ENCODE measurements at places on chromosomes 1 and 21. TPM values are rescaled to one million over a fixed set of nuclear protein-coding genes. Genes with fewer than 3 reads are reported as not detected.

GRCh38 chr1:230891413-230891812, 23.1 kb upstream of the C1orf198 start:
- no peak overlapping the region for H3K27ac ChIP-seq
- H3K4me3 ChIP-seq, result no peak overlapping the region
- no peak for DNase-seq
- H3K36me3 ChIP-seq, result no peaks in the 10 kb centered on the region

DNA sequence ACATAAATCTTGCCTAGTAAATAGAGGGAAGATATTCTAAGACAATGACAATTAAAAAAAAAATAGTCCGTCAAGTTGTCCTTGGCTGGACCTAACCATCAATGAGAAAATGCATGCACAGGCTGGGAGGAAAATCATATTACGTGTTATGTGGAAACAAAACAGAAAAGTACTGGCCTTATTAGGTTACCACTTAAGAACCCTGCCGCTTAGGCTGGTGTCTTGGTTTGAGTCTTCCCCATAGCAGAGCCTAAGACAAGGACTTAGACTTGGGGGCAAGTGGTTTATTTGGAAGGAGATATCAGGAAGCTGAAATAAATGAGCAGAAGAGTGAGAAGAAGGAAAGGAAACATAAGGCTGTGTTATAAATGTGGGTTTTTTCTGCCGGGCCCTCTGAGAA, 186.4 kb downstream of the MRPL39 start:
- no peak overlapping the region for H3K4me3 ChIP-seq
- H3K27ac ChIP-seq, result no peak overlapping the region
- no peak for DNase-seq
- no peaks in the 10 kb centered on the region for H3K36me3 ChIP-seq
- no peaks in the 10 kb centered on the region for H3K27me3 ChIP-seq
- peaks cover 6% of the 10 kb centered on the region for H3K4me1 ChIP-seq

DNA sequence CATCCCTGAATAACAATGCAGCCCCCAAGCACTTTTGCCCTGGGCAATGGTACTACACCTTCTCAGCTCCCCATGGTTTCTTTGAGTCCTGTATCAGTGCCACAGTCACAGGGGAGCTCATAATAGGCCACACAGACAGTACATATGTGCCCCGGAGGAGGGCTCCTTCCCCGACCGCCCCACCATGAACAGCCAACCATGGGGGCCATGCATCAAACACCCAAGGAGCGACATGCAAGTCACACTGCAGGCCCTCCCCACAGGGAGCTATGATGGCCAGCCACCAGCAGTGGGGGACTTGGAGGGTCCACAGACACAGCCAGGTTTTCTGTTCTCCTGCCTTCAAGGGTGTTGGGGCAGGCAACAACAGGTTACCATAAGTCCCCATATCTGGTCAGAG, 13.1 kb upstream of the CLCA2 start:
- no peaks in the 10 kb centered on the region for H3K36me3 ChIP-seq
- no peaks in the 10 kb centered on the region for H3K27me3 ChIP-seq
- no peak overlapping the region for H3K27ac ChIP-seq
- no peak for DNase-seq
- no peaks in the 10 kb centered on the region for H3K4me1 ChIP-seq

- H3K27ac ChIP-seq, result no peak overlapping the region
- no peaks in the 10 kb centered on the region for H3K4me1 ChIP-seq
- no peaks in the 10 kb centered on the region for H3K27me3 ChIP-seq
- no peaks in the 10 kb centered on the region for H3K36me3 ChIP-seq
- no peak overlapping the region for H3K4me3 ChIP-seq
These were observed 616.8 kb downstream of the RWDD3 start for GRCh38 chr1:95850763-95851162.

GRCh38 chr1:179545321-179545720, 30.4 kb downstream of the NPHS2 start:
- DNase-seq, result no peak
- H3K36me3 ChIP-seq, result no peaks in the 10 kb centered on the region
- H3K27me3 ChIP-seq, result no peaks in the 10 kb centered on the region
- H3K27ac ChIP-seq, result no peak overlapping the region
- no peaks in the 10 kb centered on the region for H3K4me1 ChIP-seq

DNA sequence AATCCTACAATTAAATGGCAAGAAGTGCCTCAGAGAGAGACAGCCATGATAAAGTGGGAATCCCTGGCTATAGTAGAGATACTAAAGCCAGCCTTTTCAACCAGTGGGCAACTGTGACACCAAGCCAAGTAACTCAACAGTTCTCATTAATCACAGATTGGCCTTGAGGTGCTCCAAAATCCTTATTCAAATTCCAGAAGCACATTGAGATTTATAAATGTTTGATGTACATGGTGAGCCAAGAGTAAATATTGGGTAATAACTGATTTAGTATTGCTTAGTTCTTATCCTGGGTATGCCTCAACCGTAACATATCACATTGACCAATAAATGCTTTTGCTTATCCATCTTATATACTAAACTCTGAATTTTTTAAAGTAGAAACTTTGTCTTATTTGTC, 17.1 kb downstream of the HAO2 start:
- no peak for DNase-seq
- no peak overlapping the region for H3K27ac ChIP-seq
- no peaks in the 10 kb centered on the region for H3K27me3 ChIP-seq
- H3K4me3 ChIP-seq, result no peak overlapping the region
- H3K36me3 ChIP-seq, result no peaks in the 10 kb centered on the region

DNA sequence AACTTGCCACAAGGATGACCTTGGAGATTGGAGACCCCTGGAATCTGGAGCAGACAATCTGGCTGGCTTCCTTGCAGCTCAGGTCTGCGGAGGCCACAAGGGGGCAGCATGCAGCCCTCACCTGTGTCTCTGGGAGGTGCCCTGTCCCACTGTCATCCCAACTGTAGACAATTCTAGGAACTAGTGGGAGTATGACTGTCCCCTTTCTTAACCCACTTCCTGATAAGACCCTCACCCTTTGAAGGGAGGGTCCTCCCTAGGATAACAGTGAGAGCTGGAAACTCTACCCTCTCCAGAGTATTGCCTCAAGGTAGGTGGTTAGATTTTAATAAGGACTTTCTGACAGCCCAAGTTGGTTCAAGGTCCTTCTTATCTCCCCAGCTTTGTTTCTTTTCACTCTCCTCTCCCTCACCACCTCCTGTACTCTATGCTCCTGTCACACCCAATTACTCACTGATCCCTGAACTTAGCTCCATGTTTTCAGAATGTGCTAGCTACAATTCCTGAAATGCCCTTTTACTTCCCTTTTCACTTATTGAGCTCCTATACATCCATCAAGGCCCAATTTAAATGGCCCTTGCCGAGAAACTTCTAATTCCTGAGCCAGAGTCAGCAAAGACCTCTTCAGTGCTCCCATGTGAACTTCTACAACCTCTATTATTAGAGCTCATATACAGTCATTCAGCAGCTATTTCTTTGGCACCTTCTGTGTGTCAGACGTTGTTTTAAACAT, 9.2 kb upstream of the KCNQ4 start:
- no peak overlapping the region for H3K4me3 ChIP-seq
- peaks cover 6% of the 10 kb centered on the region for H3K4me1 ChIP-seq
- H3K27me3 ChIP-seq, result no peaks in the 10 kb centered on the region

DNA sequence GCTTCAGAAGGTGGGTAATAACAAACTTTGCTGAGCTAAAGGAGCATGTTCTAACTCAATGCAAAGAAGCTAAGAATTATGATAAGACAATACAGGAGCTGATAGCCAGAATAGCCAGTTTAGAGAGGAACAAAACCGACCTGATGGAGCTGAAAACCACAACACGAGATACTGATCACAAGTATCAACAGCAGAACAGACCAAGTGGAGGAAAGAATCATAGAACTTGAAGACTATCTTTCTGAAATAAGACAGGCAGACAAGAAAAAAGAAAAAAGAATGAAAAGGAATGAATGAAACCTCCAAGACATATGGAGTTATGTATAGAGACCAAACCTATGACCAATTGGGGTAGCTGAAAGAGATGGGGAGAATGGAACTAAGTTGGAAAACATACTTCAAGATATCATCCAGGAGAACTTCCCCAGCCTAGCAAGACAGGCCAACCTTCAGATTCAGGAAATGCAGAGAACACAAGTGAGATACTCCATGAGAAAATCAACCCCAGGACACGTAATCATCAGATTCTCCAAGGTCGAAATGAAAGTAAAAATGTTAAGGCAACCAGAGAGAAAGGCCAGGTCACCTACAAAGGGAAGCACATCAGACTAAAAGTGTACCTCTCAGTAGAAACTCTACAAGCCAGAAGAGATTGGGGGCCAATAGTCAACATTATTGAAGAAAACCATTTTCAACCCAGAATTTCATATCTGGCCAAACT, 20.5 kb downstream of the CD84 start:
- no peak overlapping the region for H3K27ac ChIP-seq
- H3K36me3 ChIP-seq, result peaks cover 10% of the 10 kb centered on the region
- H3K4me3 ChIP-seq, result no peak overlapping the region
- no peak for DNase-seq

DNA sequence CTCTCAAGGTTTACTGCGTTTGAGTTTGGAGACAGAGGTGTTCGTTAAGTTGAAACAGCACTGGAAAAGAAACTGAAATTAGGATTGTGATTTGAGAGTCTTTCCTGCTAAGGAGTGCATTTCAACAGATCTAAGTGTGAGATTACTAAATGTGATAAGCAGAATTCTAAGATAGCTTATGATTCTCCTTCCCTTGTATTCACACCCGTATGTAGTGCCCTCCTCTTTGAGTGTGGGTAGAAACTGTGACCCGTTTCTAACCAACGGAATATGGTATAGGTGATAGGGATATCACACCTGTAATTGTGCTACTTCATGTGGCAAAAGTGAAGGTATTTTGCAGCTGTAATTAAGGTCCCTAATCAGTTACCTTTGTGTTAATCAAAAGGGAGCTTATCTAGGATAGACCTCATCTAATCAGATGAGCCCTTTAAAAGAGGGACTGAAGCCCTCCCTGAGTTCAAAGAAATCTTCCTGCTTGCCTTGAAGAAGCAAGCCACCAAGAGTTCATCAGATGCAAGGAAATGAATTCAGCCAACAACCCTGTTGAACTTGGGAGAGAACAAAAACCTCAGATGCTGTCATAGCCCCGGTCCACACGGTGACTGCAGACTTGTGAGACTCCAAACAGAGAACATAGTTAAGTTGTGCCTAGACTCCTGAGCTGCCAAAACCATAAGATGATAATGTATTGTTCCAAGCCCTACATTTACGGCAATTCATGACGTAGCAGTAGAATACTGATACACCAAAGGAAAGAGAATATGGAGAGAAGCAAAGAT, 12.6 kb upstream of the IL12RB2 start:
- DNase-seq, result no peak
- no peaks in the 10 kb centered on the region for H3K4me1 ChIP-seq
- H3K36me3 ChIP-seq, result no peaks in the 10 kb centered on the region

TMEM240 gene
- 3.4 TPM for total RNA-seq

NUDT4B gene
- not detected for total RNA-seq

RHD gene
- total RNA-seq, result not detected
